ENCODE measurements at places on chromosomes 3 and 15.

DNA sequence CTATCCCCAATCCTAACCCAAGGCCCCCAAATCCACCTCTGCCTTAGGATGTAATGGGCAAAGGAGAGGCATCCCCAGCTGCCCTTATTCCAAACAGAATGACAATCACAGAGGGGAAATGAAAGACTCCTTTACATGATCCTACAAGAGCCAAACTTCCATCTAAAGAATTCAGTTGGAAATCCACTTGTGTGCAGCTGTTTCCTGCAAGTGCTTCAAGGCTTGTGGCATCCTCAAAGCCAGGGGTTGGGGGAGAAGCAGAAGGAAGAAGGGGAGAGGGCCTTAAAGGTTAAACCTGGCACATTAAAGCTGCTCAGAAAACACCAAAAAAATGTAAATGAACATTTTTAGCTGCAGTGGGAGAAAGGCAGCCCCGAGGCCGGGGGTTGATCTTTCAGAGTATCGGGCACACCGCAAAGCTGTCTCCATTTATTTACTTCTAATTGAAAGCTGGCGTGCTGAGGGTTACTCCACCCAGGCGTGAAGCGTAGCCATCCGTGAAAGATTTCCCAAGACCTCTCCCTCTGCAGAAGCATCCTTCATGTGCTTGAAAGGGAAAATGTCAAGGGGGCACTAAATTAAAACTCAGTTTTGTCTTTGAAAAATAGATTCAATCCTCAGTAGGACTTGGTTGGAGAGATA, 217.8 kb downstream of the SHQ1 start:
- DNase-seq: no peak

- no peak for DNase-seq
Observed at GRCh38 chr3:39361252-39361927, 21.8 kb upstream of the SLC25A38 start.

DNA sequence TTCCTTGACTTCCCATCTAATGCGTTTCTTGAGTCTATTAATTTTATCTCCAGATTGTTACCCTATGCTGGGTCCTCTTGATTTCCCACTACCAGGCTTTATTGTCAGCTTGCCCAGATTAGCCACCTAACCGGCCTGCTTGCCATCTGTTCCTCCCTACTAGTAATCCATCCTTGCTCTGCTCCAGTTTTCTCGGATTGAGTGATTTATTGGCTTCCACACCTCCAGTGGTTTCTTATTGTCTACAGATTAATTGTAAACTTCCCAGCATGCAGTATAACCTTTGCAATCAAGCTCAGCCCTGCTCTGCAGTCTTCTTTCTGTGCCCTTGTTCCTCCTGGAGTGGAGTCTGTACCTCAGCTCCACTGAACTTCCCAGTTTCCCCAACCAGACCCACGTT, 63.4 kb downstream of the ARHGEF26 start:
- DNase-seq: no peak

GRCh38 chr3:66478960-66479359, 21.9 kb downstream of the LRIG1 start:
- DNase-seq: no peak

GRCh38 chr3:192395506-192395905, 331.8 kb downstream of the FGF12 start:
- no peak for DNase-seq

- no peak for DNase-seq
Observed at GRCh38 chr3:100402256-100402655, 917 bp downstream of the LNP1 start.

- no peak for DNase-seq
Observed at GRCh38 chr15:92638709-92639365, 16.7 kb downstream of the FAM174B start.

GRCh38 chr3:139732729-139733128, 55.0 kb upstream of the NMNAT3 start:
- DNase-seq: no peak

- no peak for DNase-seq
Observed at GRCh38 chr15:96796841-96797240, 466.3 kb downstream of the NR2F2 start.

DNA sequence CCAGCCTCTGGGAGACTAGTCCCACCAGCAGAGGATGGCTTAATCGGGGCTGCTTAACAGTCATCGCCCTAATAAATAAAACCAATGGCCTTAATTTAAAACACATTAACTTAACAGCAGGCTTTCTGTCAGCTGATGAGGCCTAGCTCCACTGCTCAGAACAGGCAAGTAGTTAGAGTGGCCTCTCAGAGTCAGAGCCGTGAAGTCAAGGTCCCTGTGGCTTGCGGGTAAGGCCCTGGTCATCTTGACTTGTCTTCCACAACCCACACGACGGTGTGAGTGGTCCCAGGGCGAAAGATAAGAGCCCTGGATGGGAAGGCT, 11.8 kb downstream of the XXYLT1 start:
- no peak for DNase-seq

- no peak for DNase-seq
Observed at GRCh38 chr3:32778389-32778788, 39.4 kb upstream of the TRIM71 start.

DNA sequence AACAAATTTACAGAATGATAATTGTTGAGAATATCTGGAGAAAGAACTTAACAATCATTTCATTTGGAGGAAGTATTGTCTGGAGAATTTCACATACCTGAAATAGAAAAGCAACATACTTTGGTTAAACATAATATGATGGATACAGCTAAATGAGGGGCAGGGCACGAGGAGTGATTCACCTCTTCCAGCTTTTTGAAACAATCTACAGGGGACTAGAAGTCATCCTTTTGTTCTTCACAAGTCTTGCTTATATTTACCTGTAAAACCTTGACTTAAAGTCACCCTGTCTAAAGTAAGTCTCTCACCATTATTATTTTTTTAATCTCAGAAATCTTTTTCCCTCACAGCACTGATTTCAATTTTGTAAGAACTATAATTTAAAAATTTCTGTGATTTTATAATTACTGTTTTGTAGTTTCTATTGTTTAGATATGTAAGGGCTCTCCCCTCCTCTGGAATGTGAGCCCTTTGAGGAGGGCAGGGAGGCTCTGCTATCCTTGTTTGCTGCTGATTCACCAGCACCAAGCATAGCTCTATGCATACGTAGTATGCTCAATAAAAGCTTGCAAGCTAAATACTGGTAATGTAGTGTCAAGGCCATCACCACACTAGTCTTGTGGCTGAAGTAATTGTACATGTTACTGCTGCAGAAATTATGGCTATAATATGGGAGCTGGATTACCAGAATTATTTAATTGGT, 193.9 kb upstream of the THRB start:
- DNase-seq: no peak

DNA sequence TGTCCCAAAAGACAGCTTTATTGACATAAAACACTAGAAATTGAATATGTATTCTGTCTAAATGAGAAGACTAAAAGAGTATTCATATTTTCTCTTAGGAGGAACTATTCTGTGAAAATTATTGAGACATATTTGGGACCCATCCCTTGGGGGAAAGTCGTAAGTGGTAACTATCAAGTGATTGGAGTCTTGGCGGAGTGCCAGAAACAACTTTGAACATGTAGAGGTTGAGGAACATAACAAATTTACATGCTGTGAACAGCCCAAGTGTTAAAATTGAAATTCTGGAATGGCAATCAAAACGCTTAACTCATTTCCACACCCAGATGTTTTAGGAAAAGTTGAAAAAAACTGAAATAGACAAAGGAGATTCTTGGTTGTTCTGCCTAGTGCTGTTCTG, 1034.6 kb downstream of the NSUN3 start:
- DNase-seq: no peak

DNA sequence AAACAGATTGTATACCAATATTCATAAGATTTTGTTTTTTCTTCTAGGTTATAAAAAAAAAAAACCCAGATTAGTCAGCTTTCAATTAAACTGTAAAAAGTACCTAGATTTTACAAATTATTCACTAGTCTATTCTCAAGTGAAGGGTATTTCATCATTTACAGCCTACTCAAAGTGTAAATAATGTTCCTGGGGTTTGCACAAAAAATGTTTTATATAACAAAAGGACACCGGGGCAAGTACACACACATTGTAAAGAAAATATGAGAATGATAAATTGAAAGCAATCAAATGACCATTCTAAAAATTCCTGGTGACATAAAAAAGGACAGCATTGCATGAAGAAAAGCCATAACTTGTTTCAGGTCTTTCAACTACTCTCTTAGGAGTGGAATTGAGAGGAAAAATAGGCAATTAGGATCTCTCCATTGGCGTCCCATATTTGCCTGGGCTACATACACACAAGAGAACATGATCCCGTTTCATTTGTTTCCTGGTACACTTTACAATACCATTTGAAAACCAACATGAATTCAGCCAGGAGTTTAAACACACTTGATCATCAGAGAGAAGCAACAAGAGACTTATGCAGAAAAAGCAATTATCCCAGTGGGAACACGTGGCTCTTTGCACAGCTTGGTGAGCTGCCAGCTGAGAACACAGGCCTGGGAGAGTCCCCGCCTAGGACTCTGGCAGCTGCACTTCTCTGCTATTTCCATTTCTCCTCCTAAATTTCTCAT, 1039.2 kb downstream of the ROBO1 start:
- DNase-seq: no peak

DNA sequence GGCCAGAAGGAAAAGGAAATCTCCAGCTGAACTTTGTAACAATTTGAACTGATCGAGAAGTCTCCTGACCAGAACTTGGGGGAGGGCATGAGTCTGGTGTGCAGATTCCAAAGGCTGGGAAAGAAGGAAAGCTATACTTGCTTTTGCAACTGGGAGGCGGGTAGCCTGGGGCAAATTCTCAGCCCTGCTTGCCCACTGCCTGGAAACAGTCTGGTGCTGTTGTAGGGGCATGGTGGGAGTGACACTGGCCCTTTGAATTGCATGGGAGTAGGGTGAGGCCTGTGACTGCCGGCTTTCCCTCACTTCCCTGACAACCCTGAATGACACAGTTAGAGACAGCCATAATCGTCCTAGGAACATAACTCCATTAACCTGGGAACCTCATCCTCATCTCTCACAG, 114.0 kb upstream of the POU1F1 start:
- DNase-seq: no peak

DNA sequence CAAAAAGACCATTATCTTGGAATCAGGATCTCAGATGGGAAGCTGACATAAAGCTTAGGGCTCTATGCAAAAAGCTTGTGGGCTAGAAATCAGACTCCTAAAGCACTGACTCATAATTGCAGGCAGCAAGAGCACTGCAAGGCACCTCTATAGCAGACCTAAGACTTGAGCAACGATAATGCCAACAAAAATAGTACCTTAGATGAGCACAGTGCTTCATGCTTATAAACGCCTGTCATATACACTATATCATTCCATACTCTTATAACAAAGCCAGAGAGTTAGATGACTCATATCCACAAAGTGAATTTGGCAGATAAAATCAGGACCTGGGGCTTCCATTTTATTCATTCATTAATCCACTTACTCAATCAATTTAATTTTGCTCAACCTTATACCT, 560.8 kb downstream of the MCTP2 start:
- DNase-seq: no peak

DNA sequence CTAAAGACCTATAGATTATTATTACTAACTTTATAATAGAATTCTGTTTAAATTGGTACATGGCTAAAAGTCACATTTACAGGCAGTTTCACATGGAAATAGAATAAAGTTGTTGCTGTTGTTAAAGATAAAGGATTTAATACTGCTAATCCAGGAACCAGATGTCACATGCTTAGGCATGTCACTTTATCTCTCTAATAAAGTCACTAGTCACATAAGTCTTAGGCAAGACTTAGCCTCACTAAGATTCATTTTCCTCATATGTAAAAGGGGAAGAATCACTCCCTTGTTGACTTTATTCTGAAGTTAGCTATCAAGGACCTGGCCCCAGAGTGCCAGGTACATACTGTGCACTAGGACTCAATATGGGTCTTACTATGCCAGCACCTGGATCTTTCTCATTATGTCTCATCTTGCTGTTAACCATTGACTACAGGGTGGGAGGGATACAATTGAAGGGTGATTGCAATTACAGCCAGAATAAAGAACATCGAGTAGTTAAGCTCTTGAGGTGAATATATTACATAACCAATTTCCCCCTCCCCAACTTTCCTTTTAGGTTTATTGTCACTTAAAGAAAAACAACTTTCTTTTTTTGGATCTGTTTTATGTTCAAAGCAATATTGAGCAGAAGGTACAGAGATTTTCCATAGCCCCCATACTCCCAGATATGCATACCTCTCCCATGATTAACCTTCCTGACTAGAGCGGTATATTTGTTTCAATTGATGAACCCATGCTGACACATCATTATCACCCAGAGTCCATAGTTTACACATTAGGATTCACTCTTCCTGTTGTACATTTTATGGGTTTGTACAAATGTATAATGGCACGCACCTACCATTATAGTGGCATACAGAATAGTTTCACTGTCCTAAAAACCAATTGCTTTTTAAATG, 36.6 kb downstream of the LNP1 start:
- DNase-seq: no peak

DNA sequence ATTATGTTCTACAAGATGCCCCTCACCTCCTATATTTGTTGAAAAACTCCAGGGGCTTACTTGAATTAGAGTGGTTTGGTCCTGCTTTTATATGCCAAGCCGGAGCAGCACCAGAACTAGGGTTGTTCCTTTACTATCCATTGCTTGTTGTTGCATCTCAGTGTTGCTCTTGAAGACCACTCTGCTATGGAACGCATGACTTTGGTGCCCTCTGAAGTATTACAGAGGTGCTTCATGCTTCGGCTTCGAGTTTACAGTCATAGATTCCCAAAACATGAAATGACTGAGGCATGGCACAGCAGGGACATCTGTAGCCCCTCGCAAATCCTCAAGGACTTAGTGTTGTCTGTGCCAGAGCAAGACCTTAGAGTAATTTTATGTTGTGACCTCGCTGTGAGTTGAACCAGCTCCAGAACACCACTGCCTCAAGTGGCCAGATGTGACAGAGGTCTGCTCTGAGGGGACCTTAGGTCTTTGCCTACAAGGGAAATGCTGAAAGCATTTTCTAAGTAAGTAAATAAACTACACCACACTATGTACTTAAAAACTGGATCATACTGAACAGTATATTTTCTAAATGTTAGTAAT, 67.2 kb upstream of the SIAH2 start:
- DNase-seq: no peak

- no peak for DNase-seq
Observed at GRCh38 chr3:43709022-43709421, 18.3 kb downstream of the ABHD5 start.

DNA sequence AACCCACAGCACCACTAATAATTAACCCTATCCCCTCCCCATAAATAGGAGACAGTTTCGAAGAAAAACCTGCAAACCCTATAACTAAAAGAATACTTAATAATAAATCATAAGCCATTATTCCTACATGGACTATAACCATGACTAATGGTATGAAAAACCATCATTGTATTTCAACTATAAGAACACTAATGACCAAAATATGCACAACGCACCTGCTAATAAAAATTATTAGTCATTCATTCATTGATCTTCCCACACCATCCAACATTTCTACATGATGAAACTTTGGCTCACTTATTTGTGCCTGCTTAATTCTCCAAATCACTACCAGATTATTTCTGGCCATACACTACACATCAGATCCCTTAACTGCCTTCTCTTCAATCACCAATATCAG, 16.6 kb downstream of the AQP9 start:
- no peak for DNase-seq

GRCh38 chr3:152430223-152431002, 161.7 kb downstream of the MBNL1 start:
- DNase-seq: no peak

- no peak for DNase-seq
Observed at GRCh38 chr15:39896101-39896500, 24.0 kb downstream of the GPR176 start.

- DNase-seq: no peak
Observed at GRCh38 chr15:27696530-27696929, 402.6 kb downstream of the OCA2 start.

Data from esophagus squamous epithelium (tissue), 5 donors.